ENCODE measurements at places on chromosomes 7 and 10. TPM values are rescaled to one million over a fixed set of nuclear protein-coding genes. Genes with fewer than 3 reads are reported as not detected.

Gene ITGB8
- total RNA-seq = 64.7 TPM

Gene CPN1
- not detected for total RNA-seq

Gene IGF2BP3
- not detected for total RNA-seq

Gene HOXA5
- total RNA-seq = 13.2 TPM

Gene NME8
- total RNA-seq = not detected

Gene RTKN2
- 0.98 TPM for total RNA-seq

Gene DENND2A
- 5.1 TPM for total RNA-seq

Gene CALML3
- total RNA-seq = 296 TPM

Gene VWA2
- total RNA-seq = 31.0 TPM

Gene LMBR1
- total RNA-seq = 48.7 TPM

Gene PPP1R17
- not detected for total RNA-seq

DNA sequence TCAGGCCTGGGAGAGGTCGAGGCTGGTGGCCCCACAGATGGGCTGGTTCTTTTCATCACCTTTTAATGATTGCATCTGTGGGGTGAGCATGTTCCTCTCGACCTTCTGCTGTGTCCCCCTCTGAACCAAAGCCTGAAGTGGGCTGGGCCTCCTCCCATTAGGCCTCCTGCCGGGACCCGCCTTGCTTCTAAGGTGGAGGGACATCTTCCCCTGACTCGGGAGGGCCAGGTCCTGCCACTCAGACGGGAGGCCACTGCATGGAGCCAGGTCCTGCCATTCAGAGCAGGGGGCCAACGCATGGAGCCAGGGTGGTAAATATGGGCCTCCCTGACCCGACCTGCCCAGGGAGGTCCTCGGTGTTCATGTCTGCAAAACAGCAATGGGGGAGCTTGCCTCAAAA is 188.4 kb downstream of the EBF3 start:
- H3K36me3 ChIP-seq = no peaks in the 10 kb centered on the region
- H3K4me3 ChIP-seq = no peak overlapping the region

DNA sequence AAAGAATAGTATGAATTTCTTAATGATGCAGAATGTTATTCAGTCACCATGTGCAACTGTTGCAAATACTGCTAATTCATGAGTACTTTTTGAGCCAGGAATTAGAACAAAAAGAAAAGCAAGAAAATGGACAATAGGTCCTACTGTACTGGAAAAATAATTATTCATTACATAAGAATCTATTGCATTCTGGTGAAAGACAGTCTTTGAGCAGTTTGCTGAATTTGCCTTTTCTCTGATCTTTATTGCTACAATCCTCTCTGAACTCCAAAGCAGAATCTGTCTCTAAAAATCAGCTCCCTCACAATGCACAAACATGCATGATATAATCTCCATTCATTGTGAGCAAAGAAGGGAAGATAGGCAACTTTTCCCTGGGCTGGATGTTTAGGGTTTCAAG is 12.8 kb downstream of the IFIT2 start:
- H3K4me3 ChIP-seq = no peak overlapping the region
- no peaks in the 10 kb centered on the region for H3K27me3 ChIP-seq
- H3K27ac ChIP-seq = no peak overlapping the region
- no peak for DNase-seq
- H3K4me1 ChIP-seq = no peaks in the 10 kb centered on the region

GRCh38 chr7:140049339-140050024 is 13.3 kb downstream of the PARP12 start:
- no peak overlapping the region for H3K27ac ChIP-seq
- no peak overlapping the region for H3K4me3 ChIP-seq
- no peak for DNase-seq
- no peaks in the 10 kb centered on the region for H3K4me1 ChIP-seq

DNA sequence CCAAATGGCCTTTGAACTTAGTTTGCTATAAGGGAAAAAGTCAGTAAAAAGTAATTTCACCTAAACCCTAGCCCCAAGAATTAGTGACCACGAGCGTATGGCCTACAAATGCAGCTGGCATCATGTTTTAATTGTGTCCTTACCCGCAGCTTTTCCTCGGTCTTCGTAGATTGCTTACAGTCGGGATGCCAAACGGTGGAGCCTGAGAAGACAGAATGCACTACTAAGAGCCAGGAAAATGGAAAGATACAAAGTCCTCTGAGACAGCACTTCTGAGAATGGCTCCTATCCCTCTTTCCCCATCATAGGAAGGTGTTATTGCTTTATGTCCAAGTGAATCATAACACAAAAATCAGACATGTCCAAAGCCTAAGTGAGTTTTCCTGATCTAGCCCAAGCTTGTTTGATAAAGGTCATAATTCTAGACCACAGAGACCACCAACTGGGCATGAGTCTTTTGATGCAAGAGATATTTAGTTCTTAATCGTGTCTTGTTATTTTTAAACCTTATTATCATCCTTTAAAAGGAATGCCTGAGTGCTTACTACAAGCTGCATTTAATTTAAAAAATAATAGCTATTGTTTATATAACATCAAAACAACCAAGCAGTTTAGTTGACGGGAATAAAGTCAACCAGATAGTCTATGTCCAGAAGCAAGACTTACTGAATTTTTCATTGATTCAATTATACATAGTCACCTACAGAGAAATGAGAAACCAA is 83.7 kb upstream of the AFAP1L2 start:
- H3K27me3 ChIP-seq = no peaks in the 10 kb centered on the region
- H3K36me3 ChIP-seq = peaks cover 39% of the 10 kb centered on the region
- no peak overlapping the region for H3K4me3 ChIP-seq
- no peak overlapping the region for H3K27ac ChIP-seq

DNA sequence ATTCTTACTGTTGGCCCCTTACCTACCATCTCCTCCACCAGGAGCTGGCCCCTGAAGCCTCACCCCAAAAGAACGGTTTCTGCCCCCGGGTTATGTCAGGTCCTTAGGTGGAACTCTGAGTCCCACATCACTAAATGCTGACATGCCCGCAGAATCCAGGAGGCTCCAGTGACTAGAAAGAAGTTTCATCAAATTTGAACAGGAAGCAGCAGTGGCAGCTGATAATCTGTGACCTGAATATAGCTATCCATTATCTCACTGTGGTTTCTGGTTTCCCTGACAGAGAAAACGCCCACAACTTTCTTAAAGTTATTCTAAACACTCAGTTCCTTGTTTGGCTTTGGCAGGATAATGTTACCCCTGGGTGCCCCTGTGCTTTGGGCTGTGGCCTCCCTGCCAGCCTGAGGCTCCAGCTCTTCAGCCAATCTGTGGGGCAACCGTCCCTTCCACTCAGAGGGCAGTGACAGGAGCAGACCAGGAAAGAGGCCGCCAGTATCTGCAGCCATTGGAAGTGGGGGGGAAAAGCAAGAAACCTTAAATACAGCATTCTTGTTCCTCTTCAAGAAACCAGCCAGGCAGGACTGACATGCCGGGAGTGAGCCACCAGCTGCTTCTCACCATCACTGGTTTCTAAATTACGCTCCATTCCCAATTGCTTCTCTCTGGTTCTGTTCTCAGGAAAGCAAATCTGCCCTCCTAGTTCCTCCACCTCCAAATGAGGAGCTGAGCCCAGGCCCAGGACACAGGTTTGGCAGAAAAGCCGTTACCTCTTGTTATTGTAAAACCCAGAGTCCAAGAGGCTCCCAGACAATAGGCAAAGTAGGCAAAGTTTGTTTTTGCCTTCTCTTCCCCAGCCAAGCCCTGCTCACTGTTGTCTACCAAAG is 41.2 kb upstream of the VCL start:
- no peak for DNase-seq
- peak overlapping the region; percentile 15 for H3K4me3 ChIP-seq
- H3K4me1 ChIP-seq = peaks cover 11% of the 10 kb centered on the region

- peak overlapping the region; percentile 96 for H3K27ac ChIP-seq
- H3K4me1 ChIP-seq = peaks cover 48% of the 10 kb centered on the region
- H3K36me3 ChIP-seq = no peaks in the 10 kb centered on the region
- H3K27me3 ChIP-seq = no peaks in the 10 kb centered on the region
Observed at GRCh38 chr7:155296788-155297516, 726 bp upstream of the INSIG1 start.

DNA sequence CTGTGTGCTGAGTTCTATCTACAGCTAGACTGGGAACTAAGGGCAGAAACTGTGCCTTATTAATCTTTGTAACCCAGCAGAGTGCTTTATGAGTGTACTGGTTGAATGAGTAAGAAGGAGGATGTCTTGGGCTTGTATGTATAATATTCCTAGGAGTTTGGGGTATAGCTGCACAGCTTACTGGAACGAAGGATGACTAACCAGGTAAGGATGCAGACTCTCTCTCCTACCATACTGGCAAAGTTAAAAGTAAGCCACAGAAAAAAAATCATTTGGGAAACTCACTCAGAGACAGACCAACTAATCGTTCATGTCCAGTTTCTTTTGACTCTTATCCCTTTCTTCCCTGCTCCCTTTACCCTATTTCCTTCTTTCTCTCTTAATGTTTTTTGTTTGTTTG is 1.4 kb upstream of the DHTKD1 start:
- DNase-seq = no peak
- peaks cover 12% of the 10 kb centered on the region for H3K4me1 ChIP-seq
- H3K4me3 ChIP-seq = no peak overlapping the region
- H3K27ac ChIP-seq = no peak overlapping the region
- no peaks in the 10 kb centered on the region for H3K36me3 ChIP-seq

DNA sequence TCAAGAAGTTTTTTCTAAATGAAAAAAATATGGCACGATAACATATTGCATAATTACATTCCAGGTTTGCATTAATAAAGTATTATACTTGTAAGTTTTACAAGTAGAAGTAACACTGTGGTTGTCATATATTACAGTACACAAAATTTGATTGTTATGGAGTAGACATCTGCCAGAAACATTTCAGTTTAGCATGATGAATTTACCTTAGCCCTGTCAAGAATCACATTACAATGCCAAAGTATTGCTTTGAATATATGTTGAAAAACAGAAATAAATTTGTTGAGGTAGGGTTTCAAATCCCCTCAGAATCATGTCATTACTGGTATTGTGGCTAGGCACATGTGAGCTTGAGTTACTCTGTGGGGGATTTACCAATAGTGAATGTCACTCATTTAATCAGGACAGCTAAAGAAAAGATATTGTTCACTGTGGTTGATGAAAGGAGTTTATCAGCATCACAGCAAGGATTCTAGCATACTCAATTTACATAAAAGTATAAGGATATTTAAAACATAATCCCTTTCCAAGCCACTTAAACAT is 112.1 kb downstream of the MDFIC start:
- DNase-seq = no peak
- no peaks in the 10 kb centered on the region for H3K27me3 ChIP-seq
- H3K4me1 ChIP-seq = no peaks in the 10 kb centered on the region
- H3K4me3 ChIP-seq = no peak overlapping the region

- DNase-seq = no peak
- H3K4me3 ChIP-seq = no peak overlapping the region
- H3K36me3 ChIP-seq = no peaks in the 10 kb centered on the region
- no peaks in the 10 kb centered on the region for H3K27me3 ChIP-seq
Observed at GRCh38 chr10:109591601-109592000, 331.7 kb downstream of the XPNPEP1 start.

DNA sequence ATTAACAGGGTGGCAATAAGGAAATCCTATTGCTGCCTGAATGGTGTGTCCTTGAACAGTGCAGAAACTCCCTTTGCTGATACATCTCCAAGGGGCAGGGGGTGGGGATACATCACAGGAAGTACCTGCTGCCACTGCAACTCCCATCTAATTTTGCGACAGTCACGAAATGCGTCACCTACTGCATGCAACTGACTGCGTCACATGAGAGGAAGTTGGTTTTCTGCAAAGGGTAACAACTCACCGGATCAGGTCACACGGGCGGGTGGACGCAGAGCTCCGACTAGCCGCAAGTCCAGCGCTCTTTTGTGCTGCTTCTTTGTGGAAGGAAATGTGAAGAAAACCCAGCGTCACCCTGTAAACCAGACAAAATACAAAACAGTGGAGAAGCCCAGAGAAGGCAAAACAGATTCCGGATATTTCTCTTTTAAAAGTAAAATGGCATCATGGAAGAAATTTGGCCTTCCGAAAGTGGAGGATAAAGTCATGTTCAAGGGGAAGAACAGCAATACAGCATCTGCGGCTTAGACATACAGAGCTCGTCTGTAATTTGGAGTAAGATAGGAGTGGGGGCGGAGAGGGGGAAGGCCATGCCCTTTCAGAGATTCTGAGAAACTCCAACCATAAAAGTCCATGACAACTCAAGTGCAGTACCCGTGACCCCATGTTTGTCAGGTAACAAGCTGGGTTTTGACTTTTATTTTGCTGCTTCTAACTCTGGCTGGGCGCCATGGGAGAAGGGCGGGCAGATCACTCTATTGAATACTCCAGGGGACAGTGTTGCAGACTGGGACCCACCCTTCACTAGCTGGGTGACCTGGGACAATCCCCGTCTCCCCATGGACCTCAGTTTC is 32.3 kb upstream of the PLEKHS1 start:
- H3K27ac ChIP-seq = no peak overlapping the region
- H3K4me1 ChIP-seq = no peaks in the 10 kb centered on the region
- DNase-seq = no peak
- no peaks in the 10 kb centered on the region for H3K27me3 ChIP-seq
- H3K36me3 ChIP-seq = peaks cover 44% of the 10 kb centered on the region

GRCh38 chr10:100786591-100786990 is 41.2 kb downstream of the PAX2 start:
- no peak overlapping the region for H3K27ac ChIP-seq
- DNase-seq = no peak
- no peak overlapping the region for H3K4me3 ChIP-seq
- no peaks in the 10 kb centered on the region for H3K4me1 ChIP-seq
- peaks cover 61% of the 10 kb centered on the region for H3K27me3 ChIP-seq
- H3K36me3 ChIP-seq = no peaks in the 10 kb centered on the region

DNA sequence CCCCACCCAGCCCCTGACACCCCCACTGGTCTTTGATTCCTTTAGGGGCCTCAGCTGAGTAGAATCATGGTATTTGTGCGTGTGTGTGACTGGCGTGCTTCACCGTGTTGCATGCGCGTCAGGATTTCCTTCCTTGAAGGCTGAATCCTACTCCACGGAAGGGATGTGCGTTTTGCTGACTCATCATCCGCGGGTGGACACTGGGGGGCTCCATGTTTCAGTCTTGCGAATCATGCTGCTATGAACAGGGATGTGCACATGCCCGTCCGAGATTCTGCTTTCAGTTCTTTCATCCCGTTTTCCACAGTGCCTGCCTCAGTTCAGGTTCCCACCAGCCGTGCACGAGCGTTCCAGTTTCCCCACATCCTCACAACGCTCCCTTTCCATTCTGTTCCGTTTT is 20.9 kb upstream of the JAKMIP3 start:
- no peak overlapping the region for H3K4me3 ChIP-seq
- no peaks in the 10 kb centered on the region for H3K36me3 ChIP-seq
- DNase-seq = no peak
- no peak overlapping the region for H3K27ac ChIP-seq
- no peaks in the 10 kb centered on the region for H3K4me1 ChIP-seq

DNA sequence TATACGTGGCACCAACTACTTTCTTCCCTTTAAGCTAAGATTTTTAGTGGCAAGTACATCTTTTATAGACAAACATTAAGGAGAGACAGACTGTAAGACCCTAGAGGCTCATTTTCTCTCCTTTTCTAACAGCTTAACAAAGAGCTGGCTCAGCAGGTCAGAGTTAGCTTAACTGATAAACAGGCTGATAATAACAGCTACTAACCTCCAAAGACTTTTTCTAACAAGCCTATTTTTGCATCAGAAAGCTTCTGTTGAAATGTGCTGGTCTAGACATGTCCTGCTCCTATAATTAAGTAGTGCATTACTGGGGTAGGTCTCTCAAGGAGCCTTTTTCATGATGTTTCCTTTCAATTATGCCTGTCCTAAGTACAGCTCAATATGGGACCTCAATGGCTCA is 238.2 kb upstream of the FAM3C start:
- H3K27me3 ChIP-seq = no peaks in the 10 kb centered on the region
- H3K36me3 ChIP-seq = no peaks in the 10 kb centered on the region
- H3K4me3 ChIP-seq = no peak overlapping the region
- H3K4me1 ChIP-seq = no peaks in the 10 kb centered on the region
- H3K27ac ChIP-seq = no peak overlapping the region

Data from suprapubic skin (tissue), 4 donors.